WTC11 (cell line): ENCODE measurements at places on chromosomes 5 and 9. TPM values are rescaled to one million over a fixed set of nuclear protein-coding genes. Genes with fewer than 3 reads are reported as not detected.

GRCh38 chr5:176517053-176517661, 20.0 kb downstream of the RNF44 start:
- peaks cover 6% of the 10 kb centered on the region for H3K4me1 ChIP-seq
- H3K36me3 ChIP-seq: no peaks in the 10 kb centered on the region
- peaks cover 2% of the 10 kb centered on the region; the same call in 1 of the 2 replicates for H3K27me3 ChIP-seq
- no peak for DNase-seq
- no peak overlapping the region for H3K4me3 ChIP-seq

DNA sequence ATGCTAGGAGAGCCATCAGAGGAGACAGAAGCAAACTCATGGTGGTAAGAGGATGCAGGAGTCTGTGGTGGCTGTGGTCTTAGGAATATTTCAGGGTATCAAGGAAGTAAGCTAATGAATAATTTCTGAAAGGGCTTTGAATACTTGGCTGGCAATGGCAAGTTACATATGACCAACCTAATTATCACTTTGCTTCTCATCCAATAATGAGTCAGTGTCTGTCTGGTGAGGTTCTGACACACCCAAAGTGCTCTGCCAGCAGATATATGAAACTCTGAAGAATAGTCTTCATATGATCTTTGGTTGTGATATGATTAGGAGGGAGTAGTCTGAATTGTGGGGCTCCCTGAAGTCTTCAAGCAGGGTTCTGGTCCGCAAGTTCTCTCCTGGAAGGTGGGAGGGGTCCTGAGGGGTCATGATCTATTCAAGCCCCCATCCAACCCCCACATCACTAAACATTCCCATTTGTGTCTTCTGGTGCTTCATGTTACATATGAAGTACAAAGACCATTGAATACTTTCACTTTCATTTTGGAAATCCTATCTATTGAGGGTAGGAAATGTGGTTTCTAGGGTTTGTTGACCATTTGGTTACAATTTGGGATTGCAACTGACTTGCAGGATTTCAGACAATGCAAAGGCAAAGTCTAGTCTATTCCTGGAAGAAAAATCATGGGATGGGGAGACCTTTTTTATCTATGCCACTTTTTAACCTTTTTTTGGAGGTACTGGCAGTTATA, 199.9 kb upstream of the CDKN2B start:
- H3K27ac ChIP-seq: no peak overlapping the region
- no peak overlapping the region for H3K4me3 ChIP-seq
- no peaks in the 10 kb centered on the region for H3K27me3 ChIP-seq
- no peak for DNase-seq

DNA sequence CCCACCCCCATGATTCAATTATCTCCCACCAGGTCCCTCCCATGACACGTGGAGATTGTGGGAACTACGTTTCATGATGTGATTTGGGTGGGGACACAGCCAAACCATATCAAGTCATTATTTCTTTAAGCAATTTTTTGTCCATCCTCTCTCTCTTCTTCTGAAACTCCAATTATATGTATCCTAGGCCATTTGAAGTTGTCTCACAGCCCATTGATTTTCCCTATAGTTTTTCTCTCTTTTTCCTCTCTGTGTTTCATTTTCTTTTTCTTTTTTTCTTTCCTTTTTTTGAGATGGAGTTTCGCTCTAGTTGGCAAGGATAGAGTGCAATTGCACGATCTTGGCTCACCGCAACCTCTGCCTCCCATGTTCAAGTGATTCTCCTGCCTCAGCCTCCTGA, 101.9 kb upstream of the CXCL14 start:
- H3K27me3 ChIP-seq: peaks cover 3% of the 10 kb centered on the region; the same call in 1 of the 2 replicates
- DNase-seq: no peak
- no peaks in the 10 kb centered on the region for H3K4me1 ChIP-seq
- H3K4me3 ChIP-seq: no peak overlapping the region
- no peak overlapping the region for H3K27ac ChIP-seq
- peaks cover 7% of the 10 kb centered on the region for H3K36me3 ChIP-seq

DNA sequence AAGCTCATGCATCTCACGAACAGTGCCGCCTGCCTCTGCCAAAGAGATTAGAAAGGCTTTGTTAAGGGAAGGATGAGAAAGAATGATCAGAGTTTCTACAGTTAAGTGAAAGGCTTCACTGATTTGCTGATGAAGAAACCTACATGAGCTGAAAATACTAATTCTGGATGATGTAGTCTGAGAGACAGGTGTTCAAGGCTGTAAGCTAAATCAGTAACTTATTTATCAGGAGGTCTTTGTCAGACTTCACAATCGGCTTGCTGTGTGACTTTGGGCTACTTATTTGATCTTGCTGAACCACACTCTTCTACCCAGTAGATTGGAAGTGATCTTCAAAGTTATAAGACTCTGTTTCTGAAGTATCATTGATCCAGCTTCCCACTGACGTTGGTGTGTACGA, 264.2 kb downstream of the RAB3C start:
- no peaks in the 10 kb centered on the region for H3K27me3 ChIP-seq
- peaks cover 9% of the 10 kb centered on the region for H3K4me1 ChIP-seq
- H3K36me3 ChIP-seq: no peaks in the 10 kb centered on the region
- DNase-seq: no peak
- no peak overlapping the region for H3K4me3 ChIP-seq

The ISL1 gene
- 0.07 to 0.18 TPM in 2 of 3 replicates, not detected in the other for total RNA-seq
